ENCODE measurements at places on chromosomes 4 and X. TPM values are rescaled to one million over a fixed set of nuclear protein-coding genes. Genes with fewer than 3 reads are reported as not detected.

SOX3 gene
- total RNA-seq = not detected

CT83 gene
- not detected for total RNA-seq

AR gene
- total RNA-seq = not detected

IQSEC2 gene
- total RNA-seq = 1.0 TPM

ADH7 gene
- total RNA-seq = not detected

DGKK gene
- total RNA-seq = not detected

CSAG2 gene
- total RNA-seq = not detected

ADGRG2 gene
- total RNA-seq = not detected

SHROOM3 gene
- not detected for total RNA-seq

RTL9 gene
- total RNA-seq = not detected

All from CD8-positive, alpha-beta T cell (primary cell).